ENCODE measurements at places on chromosomes 16 and 17. TPM values are rescaled to one million over a fixed set of nuclear protein-coding genes. Genes with fewer than 3 reads are reported as not detected.

Gene TXNL4B
- 4.5 TPM for total RNA-seq

Gene TBX6
- total RNA-seq = 1.2 TPM

Gene AOC3
- total RNA-seq = 27.9 TPM

Gene FAM171A2
- 2.4 TPM for total RNA-seq

Gene CCL17
- total RNA-seq = not detected

Gene BRIP1
- 0.29 TPM for total RNA-seq

Gene NRN1L
- not detected for total RNA-seq

Gene PPY
- not detected for total RNA-seq

Gene TBC1D3
- total RNA-seq = not detected

Gene OTOP3
- not detected for total RNA-seq

Gene CES1
- 77.4 TPM for total RNA-seq

Gene FBXO31
- total RNA-seq = 49.5 TPM

Gene CA7
- not detected for total RNA-seq

Gene ZNF500
- total RNA-seq = 8.3 TPM

Gene NPIPA3
- total RNA-seq = 2.3 TPM

Gene IL17C
- not detected for total RNA-seq

Gene C1QL1
- total RNA-seq = 1.7 TPM

Gene TBC1D3K
- not detected for total RNA-seq

Gene NHLRC4
- 0.22 TPM for total RNA-seq

Gene CTRB2
- total RNA-seq = not detected

Gene ADAMTS18
- total RNA-seq = not detected

Gene TNFRSF17
- total RNA-seq = not detected

Gene RPL19
- total RNA-seq = 1,177 TPM

Gene NPIPB2
- total RNA-seq = 2.4 TPM

Gene TEX14
- total RNA-seq = 0.20 TPM

Gene C17orf100
- total RNA-seq = 0.91 TPM

Gene ITGB3
- total RNA-seq = 5.0 TPM

Gene C16orf46
- 0.47 TPM for total RNA-seq

Gene MYH11
- total RNA-seq = 70.6 TPM

Gene PRR15L
- not detected for total RNA-seq

Gene CMTM4
- 15.7 TPM for total RNA-seq

Gene NLRC3
- total RNA-seq = 1.3 TPM

Gene CCL1
- not detected for total RNA-seq

Gene LRRC37B
- 7.2 TPM for total RNA-seq

Gene MGAT5B
- total RNA-seq = not detected

Gene EPOP
- 1.3 TPM for total RNA-seq

Gene NME4
- 63.0 TPM for total RNA-seq

Gene RFWD3
- total RNA-seq = 6.3 TPM

Gene PITPNM3
- total RNA-seq = 0.95 TPM

Gene ALOX12
- total RNA-seq = not detected

Gene PIK3R6
- 0.36 TPM for total RNA-seq

Gene HS3ST3B1
- 1.1 TPM for total RNA-seq

Gene SMIM5
- total RNA-seq = 8.5 TPM

Gene ABCC6
- total RNA-seq = 5.4 TPM

Gene C17orf78
- not detected for total RNA-seq

Gene SLC47A1
- total RNA-seq = 1.6 TPM

Gene HIGD1B
- total RNA-seq = 1.6 TPM

Gene KRTAP17-1
- not detected for total RNA-seq

Data from right cardiac atrium (tissue), 5 donors.